Activated CD4-positive, alpha-beta T cell treated with anti-CD3 and anti-CD28 coated beads for 4 hours (primary cell): ENCODE measurements at places on chromosomes 16 and 17.

DNA sequence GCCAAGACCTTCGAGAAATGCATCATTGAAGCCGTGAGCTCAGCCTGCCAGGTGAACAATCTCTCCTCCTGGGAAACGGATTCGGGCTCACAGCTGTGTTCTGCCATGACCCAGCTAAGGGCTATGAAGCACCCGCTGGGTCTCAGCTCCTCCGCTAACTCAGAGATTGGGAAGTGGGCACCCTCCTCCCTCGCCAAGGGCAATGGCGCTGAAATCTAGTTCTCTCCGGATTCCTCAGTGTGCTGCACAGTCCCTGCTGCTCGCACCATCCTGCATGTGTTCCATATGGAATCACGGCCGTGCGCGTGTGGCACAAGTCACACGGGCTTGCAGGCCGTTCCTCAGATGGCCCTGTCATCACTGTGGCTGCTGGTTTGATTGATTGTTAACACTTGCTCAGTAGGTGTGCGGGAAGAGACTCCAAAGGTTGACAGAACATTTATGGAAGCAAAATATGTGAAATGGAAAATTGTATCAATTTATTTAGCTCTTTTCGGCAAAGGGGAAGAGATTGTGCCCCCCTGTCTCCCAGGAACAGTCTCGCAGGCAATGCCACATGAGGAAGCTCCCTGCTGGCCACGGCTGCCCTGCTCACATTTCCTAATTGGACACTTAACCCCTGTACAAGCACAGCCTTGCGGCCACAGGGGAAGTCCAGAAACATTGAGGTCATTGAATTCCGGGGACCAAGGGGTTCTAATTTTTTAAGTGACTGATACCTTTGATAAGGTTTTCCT, 58.8 kb downstream of the RNF213 start:
- no peak for DNase-seq

- no peak for DNase-seq
These were observed 5.5 kb downstream of the PCGF2 start for GRCh38 chr17:38742411-38743308.

- DNase-seq: no peak
These were observed 125.7 kb downstream of the XYLT1 start for GRCh38 chr16:17345043-17345442.

- no peak for DNase-seq
These were observed 17.4 kb upstream of the COL1A1 start for GRCh38 chr17:50218771-50219315.

GRCh38 chr17:76253841-76254240, 11.3 kb upstream of the UBALD2 start:
- no peak for DNase-seq

GRCh38 chr16:66925322-66925840, at the start of gene RRAD:
TSS of gene RRAD (minus strand) at chr16:66925535. CDS start at chr16:66925179, 356 bp downstream.
- peak; percentile 34 for DNase-seq

DNA sequence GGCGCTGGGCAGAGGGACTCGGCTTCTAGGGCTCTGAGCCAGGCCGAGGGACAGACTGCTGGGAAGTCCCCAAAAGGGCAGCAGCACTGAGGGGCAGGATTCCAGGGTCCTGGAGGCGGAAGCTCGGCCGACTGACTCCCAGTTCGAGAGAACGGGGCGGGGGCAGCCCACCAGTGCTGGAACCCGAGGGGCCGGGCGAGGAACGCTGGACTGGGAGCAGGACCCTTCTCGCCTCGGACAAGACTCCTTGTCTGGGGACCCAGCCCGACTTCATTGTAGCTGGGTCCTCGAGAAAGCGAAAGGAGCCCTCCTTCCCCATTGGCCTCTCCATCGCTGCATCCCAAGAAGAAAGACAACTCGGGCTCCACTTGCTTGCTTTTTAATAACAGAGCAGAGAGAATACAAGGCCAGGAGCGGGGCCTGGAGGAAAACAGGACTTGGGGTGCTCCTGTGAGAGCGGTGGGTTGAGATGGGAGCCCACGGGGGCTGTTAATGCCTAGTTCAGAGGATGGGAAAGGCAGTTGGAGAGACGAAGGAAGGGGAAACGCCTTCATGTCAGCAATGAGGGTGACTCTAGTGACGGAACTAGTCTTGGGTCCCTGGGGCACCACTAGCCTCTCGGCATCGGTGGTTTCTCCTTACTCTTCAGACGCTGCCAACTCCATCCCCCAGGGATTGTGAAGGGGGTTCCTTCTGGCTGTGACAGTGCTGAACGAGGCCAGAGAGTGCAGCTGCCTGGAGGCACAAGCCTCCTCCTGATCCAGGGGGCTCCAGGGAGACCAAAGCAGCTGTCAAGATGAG, 492 bp upstream of the CAMTA2 start:
- DNase-seq: no peak

- no peak for DNase-seq
These were observed 3.8 kb downstream of the CREBBP start for GRCh38 chr16:3876695-3877094.

DNA sequence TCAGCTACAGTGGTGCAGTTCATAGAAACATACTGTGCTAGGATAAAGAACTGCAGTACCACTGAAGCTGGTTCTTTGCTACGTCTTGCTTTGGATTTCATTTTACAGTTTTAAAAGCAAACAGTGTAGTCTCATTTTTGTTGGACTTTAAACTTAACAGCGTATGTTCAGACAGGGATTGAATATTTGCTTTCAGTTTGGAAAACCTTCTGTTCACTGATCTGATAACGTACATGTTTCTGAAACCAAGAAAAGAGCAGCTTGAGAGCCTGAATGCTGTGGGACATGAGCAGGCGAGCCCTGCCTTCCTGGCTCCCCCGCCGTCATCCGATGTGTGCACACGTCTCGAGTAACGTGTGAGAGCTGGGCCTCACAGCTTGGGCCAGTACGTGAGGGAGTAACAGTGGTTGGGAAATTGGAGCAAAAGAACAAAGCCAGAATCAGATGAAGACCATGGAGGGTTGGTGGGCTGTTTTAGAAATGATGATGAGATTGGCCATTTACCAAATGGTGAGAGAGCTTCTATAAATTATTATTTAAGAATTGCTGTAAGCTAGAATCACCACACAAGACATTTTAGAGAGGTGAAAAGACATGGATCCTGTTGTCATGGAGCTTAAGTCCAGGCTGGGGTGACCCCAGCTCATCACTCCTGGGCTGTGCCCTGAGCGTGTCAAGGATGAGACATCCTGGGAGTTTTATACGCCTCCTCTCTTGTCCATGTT, 20.8 kb upstream of the CLEC18C start:
- no peak for DNase-seq

- no peak for DNase-seq
These were observed 23.4 kb downstream of the SMURF2 start for GRCh38 chr17:64638552-64639203.
